Lower leg skin (tissue), 4 donors: ENCODE measurements at places on chromosomes 4 and X. TPM values are rescaled to one million over a fixed set of nuclear protein-coding genes. Genes with fewer than 3 reads are reported as not detected.

Gene HERC5
- total RNA-seq: 2.7 TPM

Gene NAP1L3
- total RNA-seq: 0.11 TPM

Gene CHRDL1
- 6.9 TPM for total RNA-seq

Gene SOD3
- 73.6 TPM for total RNA-seq

Gene TRAM1L1
- 1.3 TPM for total RNA-seq

Gene CSAG3
- not detected for total RNA-seq

Gene PAGE4
- total RNA-seq: not detected

Gene LEF1
- 1.7 TPM for total RNA-seq

Gene PRMT9
- 10.3 TPM for total RNA-seq

Gene HSFX3
- not detected for total RNA-seq
